ENCODE measurements at places on chromosomes 3 and 15.

DNA sequence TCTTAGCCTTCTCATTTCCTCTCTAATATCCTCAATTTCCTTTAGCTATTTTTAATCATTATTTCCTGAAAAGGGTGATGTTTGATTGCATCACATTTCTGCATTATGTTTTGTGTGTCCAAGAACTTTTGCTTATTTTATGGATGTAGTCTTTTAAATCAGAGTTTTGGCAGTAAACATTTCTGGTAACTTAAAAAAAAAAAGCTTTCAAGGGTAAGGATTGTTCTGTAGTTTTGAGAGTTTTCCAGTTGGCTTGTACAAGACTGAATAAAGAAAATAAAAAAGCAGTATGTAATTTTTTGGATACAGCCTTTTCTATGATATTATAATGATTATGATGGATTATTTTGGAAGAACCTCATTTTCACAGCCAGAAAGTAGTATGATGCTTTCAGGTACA, 99.4 kb downstream of the DHX36 start:
- DNase-seq = no peak

DNA sequence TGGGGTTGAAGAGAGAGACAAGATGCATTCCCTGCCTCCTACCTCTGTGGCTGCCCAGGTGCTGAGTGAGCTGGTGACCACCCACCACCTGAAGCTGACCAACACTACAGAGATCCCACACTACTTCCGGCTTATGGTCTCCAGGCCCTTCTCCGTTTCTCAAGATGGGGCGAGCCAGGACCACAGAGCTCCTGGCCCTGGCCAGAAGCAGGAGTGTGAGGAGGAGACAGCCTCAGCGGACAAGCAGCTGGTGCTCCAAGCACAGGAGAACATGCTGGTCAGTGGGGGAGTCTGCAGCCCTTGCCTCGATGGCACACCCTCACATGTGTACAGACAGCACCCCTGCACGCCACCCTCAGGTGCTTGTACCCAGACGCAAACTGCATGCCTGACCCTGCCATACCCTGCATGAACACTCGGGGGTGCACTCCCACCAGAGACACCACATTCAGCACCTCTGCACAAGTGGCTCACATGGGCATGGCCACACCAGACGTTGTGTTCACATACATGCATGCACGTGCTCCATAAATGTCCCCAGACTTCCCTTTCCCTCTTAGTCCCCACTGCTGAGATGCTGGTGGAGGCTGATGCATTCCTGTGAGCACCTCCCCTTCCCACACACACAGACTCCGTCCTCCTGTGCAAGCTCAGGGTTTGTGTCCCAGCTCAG, 19.0 kb downstream of the ACAA1 start:
- DNase-seq = peak; percentile 79

- no peak for DNase-seq
Measured at GRCh38 chr15:57114070-57114469, 195.6 kb downstream of the TCF12 start.

DNA sequence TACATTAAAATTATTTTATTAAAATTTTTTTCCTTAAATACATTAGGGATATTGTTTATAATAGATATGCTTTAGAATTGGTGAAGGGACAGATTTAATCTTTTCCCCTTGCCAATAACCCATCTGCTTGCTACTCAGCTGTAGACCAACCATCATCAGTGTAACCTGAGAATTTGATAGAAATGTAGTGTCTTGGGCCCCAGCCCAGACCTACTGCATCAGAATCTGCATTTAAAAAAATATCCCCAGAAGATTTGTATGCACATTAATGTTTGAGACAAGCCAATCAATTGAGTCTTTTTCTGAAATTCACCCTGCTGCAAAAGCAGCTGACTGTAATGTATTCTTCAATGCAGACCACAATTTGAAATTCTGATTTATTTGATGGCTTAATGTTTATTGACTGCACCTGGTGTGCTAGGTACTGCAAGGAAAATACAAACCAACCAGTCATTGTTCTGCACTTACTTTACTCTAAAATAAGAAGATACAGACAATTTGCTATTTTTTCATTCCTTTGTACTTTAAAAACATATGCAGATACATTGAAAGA, 190.7 kb upstream of the SGO1 start:
- no peak for DNase-seq

DNA sequence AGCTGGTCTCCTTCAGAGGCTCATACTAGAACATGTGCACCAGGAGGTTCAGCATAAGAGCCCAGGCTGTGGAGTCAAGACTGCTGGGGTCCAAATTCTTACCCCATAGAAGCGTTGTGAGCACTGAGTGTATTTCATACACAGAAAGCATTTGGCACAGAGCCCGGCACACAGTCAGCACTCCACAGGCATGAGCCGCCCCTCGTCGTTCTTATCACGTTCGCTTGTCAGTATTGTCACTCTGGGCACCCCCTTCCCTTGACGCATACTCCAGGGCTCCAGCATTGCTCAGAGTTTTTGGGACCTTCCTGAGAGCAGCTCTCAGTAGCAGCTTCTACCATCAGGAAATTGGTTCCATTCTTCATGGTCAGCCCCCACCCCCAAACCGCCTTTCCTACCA, 25.2 kb downstream of the CORO2B start:
- DNase-seq = no peak

GRCh38 chr3:58021962-58022361, 13.7 kb downstream of the FLNB start:
- no peak for DNase-seq

DNA sequence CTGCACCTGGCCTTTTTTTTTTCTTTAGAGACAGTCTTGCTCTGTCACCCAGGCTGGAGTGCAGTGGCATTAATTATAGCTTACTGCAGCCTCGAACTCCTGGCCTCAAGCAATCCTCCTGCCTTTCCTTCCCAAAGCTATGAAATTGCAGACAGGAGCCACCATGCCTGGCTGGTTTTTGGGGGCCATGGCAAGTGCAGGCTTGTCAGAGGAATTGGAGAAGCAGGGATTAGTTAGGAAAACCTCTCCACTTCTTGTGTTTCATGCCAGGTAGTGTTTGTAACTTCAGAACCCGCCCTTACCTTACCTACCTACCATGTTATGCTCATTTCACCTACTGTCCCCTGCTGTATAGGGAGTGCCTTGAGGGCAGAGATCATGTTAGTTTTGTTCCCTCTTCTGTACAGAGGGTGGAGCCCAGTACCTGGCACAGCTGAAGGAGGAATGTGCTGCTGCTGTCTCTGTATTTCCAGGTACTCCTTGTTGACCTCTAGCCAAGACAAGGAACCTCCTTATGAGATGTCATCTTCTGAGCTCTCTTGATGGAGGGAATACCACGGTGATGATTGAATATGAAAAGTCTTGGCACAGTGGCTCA, 43.8 kb downstream of the TRAK1 start:
- DNase-seq = no peak

DNA sequence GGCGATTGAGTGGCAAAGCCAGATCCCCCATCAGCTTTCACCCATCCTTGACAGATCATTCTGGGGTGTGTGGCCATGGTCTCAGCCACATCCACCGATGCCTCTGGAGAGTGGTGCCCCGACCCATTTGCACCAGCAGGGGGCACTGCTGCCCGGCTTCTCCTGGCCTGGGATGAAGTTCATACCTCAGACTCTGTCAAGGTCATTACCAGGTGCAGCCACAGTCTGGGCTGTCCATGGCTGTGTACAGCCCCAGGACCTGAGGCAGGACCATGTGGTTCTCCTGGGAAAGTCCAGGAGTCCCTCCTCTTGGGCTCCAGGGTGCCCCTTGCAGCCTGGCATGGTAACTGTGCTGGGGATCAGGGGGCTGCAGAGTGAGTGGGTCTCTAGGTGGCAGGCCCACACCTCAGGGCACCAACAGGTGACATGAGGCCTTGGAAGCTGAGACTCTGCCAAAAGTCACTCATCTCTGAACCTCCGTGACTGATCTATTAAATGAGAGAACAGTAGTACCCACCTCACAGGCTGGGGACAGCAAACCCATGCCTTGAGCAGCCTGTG, 67.2 kb downstream of the CACNA2D2 start:
- peak; percentile 12 for DNase-seq

GRCh38 chr3:38001456-38002081, 11.0 kb downstream of the VILL start:
- no peak for DNase-seq

DNA sequence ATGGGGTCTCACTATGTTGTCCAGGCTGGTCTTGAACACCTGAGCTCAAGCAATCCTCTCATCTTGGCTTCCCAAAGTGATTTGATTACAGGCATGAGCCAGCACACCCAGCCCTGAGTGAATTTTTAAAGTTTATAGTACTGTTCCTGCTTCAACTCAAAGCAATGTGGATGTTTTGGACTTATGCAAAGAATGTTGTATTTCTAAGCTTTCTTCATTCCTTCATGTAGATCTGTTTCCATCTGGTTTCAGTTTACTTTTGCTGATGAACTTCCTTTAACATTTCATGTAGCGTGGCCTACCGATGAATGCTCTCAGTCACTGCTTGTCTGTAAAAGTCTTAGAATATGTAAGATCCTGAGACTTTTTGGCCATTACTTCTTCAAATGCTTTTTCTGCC, 23.2 kb downstream of the NRG4 start:
- DNase-seq = peak; percentile 24

- DNase-seq = peak; percentile 36
Measured at GRCh38 chr3:157204431-157204830, 44.5 kb upstream of the CCNL1 start.

GRCh38 chr15:91338766-91339165, 238.7 kb downstream of the SV2B start:
- DNase-seq = no peak

GRCh38 chr3:81742581-81742980, 18.9 kb downstream of the GBE1 start:
- DNase-seq = no peak

- no peak for DNase-seq
Measured at GRCh38 chr3:175270866-175271265, 411.7 kb downstream of the NAALADL2 start.

DNA sequence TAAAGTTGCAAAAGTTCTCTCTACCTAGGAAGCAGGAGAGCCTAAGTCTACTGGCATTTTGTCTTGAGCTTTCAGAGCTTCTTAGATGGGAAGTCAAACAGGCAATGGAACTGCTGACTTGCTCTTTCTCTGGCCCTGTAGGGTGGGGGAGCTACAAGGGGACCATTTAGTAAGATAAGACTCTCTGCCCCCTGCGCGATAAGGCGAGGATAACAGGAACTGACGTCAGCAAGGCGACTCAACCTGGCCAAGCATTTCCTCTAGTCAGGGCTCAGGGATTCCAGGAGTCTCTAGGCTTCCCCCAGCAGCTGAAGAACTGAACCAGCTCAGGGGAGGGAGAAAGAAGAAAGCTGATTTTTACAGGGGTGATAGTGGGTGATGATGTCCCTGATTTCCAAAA, 5.8 kb downstream of the RARB start:
- DNase-seq = no peak

GRCh38 chr3:139642996-139643395, 34.8 kb downstream of the NMNAT3 start:
- no peak for DNase-seq

DNA sequence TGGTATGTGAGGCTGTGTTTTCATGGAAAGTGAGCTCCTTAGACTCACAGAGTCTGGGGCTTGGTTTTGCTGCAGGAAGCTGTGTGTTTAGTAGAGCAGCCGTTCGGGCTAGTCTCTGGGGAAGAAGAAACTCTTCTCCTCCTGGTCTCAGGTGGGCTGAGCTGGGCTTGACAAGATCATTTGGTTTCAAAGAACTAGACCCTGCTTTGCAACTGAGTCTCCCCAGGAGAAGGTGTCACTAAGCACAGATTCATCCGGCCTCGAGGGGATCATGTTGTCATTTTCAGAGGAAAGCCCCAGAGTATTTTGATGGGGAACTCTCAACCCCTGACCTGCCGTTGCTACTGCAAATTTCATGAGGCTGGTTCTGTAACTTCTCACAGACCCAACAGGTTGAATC, 188.5 kb downstream of the FAM43A start:
- no peak for DNase-seq

DNA sequence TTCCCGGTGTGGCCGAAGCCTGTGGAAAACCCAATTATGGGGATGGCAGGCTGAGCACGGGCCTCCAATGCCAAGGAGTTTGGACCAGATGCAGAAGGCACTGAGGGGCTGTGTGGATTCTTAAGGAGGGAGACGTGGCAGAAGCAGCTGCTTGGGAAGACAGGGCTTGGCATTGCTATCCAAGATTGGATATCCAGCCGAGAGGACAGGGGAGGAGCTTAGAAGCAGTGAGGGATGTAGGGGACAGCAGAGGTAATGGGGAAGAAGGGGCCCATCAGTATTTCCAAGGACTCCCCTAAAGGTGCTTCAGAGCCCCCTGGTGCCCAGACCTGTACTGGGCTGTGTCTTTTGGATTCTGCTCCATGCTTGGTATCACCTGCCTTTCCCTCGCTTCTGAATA, 112.8 kb upstream of the TLE3 start:
- no peak for DNase-seq

DNA sequence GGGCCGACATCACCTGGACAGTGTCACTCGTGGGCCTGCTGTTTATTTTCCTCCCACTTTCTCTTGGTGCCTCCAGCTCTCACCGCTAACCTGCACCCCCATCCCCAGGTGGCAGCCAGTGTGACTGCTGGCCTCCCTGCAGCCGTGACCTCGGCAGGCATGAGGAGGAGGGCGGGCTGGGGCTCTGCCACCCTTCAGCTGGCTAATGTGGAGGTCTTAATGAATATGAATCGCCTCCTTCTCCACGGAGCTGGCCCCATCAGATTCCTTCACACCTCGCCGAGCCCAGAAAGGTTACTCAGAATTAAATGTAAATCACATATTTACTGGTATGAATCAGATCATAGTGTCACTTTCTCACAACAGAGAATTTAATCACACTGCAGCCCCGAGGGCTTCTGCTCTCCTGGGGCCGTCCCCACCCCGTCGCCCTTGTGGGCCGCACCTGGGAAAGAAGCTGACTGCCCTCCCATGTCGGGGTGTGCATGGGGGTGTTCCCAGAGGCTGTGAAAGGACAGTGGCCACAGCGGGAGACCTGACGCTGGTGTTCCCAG, 171.1 kb upstream of the TLE3 start:
- DNase-seq = no peak

DNA sequence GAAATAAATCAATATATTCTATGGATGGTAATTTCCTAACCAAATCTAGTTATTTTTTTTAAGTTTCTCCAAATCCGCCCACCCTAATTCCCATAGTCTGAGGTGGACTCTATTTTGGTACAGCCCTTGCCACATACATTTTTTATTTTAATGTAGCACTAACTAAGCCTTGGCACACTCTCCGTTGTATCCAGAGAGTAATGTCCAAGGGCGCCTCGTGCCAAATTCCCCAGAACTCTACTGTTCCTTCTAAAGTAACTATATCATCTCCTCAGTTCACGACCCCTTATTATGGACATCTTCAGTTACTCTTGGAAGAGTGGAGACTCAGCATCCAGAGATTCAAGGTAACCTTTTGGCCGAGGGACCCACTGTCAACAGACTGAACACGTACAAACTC, 1.3 kb downstream of the VGLL3 start:
- peak; percentile 63 for DNase-seq

- no peak for DNase-seq
Measured at GRCh38 chr15:37967788-37968187, 33.3 kb downstream of the TMCO5A start.

GRCh38 chr3:41195946-41196345, 3.4 kb upstream of the CTNNB1 start:
- no peak for DNase-seq

All from foreskin fibroblast (primary cell).